Fibroblast of skin of right biceps (primary cell): ENCODE measurements at places on chromosomes 7 and 10.

DNA sequence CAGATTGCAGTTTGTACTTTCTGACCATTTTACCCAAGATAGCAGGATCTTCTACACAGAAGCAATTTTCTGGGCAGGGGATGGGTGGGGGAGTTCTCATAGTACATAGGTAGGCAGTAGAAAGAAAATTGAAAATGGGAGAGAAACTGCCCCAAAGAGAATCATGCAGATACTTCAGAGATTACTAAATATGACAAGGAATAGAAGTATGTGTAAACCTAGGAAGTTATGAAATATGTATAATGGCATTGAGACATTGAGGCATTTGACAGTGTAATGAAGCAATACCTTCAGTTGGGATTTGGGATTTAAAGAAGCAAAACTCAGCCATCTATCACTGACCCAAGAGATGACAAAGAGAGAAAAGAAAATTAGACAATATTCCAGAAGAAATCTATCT, 233.0 kb downstream of the PTN start:
- DNase-seq: peak; percentile 46

DNA sequence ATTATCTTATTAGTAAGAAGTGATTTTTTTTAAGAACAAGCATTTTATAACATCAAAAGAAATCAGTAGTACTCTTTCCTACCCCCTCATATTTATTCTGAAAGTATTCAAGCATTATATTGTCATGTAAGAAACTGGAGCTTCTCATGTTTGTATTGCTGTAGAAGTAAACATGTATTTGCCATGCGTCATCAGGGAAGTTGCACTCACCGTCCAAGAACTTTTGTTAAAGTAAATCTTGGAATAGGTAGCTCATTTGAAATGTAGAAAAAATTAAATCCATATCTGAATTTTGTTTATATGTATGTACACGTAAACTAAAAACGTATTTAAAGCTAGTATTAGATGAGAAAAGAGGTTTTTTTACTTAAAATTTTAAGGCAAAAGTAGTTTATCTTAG, 96.8 kb downstream of the PTEN start:
- no peak for DNase-seq

GRCh38 chr10:88138319-88138848, 275.0 kb downstream of the PTEN start:
- no peak for DNase-seq

DNA sequence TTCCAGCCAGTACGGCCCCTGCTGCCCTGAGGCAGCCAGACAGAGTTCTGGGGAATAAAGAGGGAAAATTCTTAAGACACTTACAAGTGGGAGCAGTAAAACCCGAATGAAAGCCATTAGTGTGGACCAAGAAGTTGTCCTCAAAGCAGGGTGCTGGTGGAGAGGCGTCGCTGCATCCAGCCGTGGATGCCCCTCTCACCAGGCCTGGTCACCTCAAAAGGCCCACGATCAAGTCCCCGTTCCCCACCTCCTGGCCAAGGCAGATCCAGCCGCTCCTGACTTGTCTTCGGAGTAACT, 656 bp downstream of the VSTM4 start:
- no peak for DNase-seq

- DNase-seq: no peak
Observed at GRCh38 chr10:12561307-12561706, 212.0 kb downstream of the CAMK1D start.

DNA sequence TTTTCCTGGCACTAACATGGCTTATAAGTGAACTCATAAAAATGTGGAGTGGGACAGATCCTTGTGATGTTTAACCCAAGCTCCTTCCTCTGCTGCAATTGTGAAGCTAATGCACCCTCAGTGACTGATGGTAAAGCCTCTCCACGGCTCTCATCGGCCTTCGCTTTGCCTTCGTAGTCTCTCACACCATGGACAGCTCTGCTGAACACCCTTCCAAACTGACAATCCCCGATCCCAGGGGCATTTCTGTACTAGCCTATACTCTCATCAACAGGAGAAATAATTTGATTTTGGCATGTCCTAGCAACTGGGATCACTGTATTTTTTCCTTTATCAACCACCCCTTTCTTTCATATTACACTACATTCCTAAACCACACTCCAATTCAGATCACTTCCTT, 6.1 kb downstream of the ZNF777 start:
- no peak for DNase-seq
